Femur (tissue), 1 donor: ENCODE measurements at places on chromosomes 4 and X.

DNA sequence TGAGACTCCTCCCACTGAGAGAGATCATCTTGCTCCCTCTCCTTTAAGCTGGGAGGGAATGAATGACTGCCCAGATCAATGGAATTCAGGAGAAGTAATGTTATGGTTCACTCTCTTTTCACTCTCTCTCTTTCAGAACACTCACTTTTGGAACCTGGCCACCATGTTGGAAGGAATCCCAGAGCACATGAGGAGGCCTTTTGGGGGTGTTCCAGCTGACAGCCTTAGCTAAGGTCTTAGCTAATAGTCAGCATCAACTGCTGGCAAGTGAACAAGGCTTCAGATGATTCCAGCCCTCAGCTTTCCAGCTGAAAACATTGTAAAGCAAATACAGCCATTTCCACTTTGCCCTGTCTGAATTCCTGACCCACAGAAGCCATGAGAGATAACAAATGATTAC is 124.0 kb upstream of the CLNK start:
- DNase-seq: peak; percentile 88

DNA sequence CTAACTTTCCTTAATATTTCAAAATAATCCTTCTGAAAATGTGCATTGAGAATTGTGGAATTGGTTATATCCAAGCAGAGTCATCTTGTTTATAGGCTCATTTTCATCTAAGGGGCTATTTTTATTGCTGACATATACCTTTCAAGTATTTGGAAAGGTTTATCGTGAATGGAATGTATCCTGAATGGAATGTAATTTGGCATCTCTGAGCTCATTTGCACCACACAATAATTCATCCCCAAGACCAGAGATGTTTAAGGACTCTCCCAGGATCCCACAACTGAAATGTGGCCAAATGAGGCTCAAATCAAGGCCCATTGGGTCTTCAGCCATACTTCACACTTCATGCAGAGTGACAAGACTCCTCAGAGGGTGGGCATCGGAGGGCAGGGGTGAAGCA is 7.5 kb upstream of the SETD7 start:
- DNase-seq: no peak

DNA sequence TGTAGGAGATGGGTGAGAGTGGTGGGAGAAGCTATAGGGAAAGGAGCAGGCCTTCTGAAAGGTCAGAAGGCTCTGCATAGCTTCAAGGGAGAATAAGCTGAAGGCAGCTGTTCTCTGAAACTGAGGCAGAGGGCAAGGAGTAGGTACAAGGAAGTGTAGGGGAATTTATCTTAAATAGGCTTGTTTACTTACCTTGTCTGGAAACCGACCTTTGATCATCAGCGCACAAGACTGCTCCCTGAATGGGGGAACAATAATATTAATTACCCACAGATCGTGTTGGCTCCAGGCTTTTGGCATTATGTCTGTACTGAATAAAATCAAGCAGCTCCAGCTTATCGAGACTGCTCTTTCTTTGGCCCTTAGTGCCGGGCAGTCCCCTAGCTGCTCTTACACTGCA is 175.5 kb upstream of the MAGEB16 start:
- no peak for DNase-seq

- peak; percentile 92 for DNase-seq
These were observed 184.6 kb downstream of the OR13H1 start for GRCh38 chrX:131728295-131729145.

- DNase-seq: no peak
These were observed 48.3 kb upstream of the MAB21L2 start for GRCh38 chr4:150533673-150534072.

DNA sequence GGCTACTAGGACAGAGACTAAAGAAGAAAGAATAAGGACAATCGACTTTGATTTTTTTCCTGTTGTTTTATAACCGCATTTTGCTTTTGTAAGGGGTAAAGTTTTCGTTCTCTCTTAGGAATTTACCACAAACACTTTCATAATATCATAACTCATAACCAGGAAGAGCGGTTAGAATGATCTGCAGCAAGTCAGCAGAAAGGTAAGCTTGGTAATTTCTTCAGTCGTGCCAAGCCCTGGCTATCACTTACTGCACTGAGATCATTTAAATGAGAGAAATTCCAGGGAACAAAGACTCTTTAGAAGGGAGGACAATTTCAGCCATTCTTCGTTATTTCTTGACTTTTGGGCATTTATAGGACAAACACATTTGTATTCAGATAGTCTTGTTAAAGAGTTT is 258.1 kb downstream of the UNC5C start:
- DNase-seq: no peak

- DNase-seq: no peak
These were observed 19.7 kb downstream of the VSIG1 start for GRCh38 chrX:108064613-108065012.

- DNase-seq: no peak
These were observed 37.0 kb downstream of the FNIP2 start for GRCh38 chr4:158805635-158806471.

GRCh38 chr4:153971899-153972298 is 183.0 kb upstream of the SFRP2 start:
- no peak for DNase-seq

GRCh38 chr4:165454426-165454825 is 75.6 kb downstream of the CPE start:
- DNase-seq: no peak

- DNase-seq: no peak
These were observed 72.1 kb downstream of the CPE start for GRCh38 chr4:165450871-165451270.
